ENCODE measurements at places on chromosomes 6 and 20. TPM values are rescaled to one million over a fixed set of nuclear protein-coding genes. Genes with fewer than 3 reads are reported as not detected.

DNA sequence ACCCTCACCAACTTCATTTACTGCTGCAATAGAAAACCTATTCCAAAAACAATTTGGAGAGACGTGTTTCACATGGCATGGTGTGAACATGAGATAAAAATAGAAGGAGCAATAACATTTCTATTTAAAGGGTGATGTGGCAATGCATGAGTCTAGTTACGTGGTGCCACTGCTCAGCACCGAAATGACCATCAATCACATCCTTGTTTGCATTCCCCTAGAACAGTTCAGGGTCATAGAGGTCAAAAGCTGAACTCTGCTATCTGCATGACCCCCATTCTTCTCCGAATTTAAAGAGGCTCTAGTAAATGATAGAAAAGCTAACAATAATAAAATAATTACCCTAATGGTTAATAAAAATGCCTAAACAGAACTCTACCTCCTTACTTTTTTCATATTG is 29.5 kb downstream of the ROS1 start:
- no peak overlapping the region for H3K27ac ChIP-seq
- H3K27me3 ChIP-seq = peaks cover 11% of the 10 kb centered on the region
- no peaks in the 10 kb centered on the region for H3K36me3 ChIP-seq
- no peak overlapping the region for H3K4me3 ChIP-seq
- no peak for DNase-seq

DNA sequence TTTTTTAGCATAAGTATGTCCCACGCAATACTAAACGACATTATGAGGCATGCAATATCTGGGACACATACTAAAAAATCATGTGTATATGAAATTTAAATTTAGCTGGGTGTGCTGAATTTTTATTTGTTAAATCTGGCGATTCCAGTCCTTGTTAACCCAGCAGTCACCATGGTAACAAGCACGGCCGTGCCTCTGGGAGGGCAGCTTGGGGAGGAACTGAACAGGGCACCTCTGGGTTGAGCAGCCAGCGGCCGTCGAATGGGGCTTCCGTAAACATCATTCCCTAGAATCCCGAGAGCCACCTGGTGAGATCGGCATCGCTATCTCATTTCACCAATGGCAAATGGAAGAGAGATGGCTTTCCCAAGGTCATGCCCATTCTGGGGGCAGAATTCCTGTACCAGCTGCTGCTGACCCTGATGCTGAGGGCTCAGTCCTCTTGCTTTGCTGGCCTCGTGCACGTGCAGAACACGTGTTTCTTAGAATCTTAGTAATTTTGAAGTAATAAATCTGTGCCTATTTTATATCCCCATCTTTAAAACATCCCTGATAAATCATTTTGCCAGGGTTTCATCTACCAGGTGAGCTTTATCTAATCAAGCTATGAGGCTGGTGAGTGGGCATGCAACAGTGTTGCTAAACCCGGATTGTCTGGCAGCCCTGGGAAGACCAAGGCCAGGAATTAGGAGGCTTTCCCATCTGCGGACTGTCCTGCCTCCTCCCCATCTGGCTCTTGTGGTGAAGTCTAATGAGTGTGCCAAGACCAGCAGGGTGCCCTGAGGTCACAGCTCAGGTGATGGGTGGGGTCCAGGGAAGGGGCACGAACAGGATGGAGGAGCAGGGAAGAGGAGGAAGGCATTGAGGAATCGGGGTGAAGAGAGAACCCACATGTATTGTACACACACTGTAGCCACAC is 85.1 kb downstream of the AGPAT4 start:
- H3K27me3 ChIP-seq = no peaks in the 10 kb centered on the region
- H3K36me3 ChIP-seq = peaks cover 15% of the 10 kb centered on the region
- DNase-seq = no peak
- H3K4me1 ChIP-seq = peaks cover 10% of the 10 kb centered on the region

GRCh38 chr6:129994410-129994809 is 24.0 kb upstream of the L3MBTL3 start:
- no peak overlapping the region for H3K27ac ChIP-seq
- peaks cover 7% of the 10 kb centered on the region for H3K4me1 ChIP-seq

GRCh38 chr6:151763303-151763702 is 44.2 kb upstream of the ESR1 start:
- no peak overlapping the region for H3K4me3 ChIP-seq
- no peaks in the 10 kb centered on the region for H3K27me3 ChIP-seq
- peak overlapping the region; percentile 37 for H3K27ac ChIP-seq
- H3K4me1 ChIP-seq = peaks cover 36% of the 10 kb centered on the region
- no peaks in the 10 kb centered on the region for H3K36me3 ChIP-seq
- no peak for DNase-seq

DNA sequence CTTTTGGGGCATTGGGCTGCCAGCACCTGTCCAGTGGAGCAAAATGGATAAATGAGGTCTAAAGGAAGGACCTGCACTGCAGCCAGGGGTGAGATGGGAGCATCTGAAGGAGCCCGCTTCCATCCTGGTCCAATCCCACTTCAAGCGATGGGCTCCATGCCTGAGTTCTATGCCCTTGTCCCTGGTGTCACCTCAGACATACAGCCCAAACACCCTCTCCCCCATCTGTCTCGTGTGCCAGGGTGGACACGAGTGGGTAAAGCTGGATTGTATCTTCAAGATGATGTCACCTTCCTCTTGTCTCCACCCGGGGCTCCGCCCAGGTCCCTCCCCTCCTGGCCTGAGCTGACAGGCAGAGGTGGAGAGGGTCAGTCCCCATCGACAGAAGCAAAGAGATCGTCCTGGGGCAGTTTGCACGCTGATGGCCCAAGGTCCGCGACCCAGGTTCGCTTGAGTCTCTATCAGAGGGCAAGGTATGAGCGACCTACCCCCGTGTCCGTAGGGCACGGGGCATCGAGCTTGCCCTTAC is 544 bp downstream of the SMIM29 start:
- peaks cover 3% of the 10 kb centered on the region for H3K27me3 ChIP-seq
- peaks cover 60% of the 10 kb centered on the region for H3K4me1 ChIP-seq
- peak overlapping the region; percentile 95 for H3K4me3 ChIP-seq
- peak; percentile 67 for DNase-seq
- H3K36me3 ChIP-seq = peaks cover 21% of the 10 kb centered on the region

GRCh38 chr6:132322398-132322797 is 78.9 kb downstream of the MOXD1 start:
- H3K27ac ChIP-seq = no peak overlapping the region
- H3K27me3 ChIP-seq = peaks cover 8% of the 10 kb centered on the region
- no peaks in the 10 kb centered on the region for H3K4me1 ChIP-seq
- no peak overlapping the region for H3K4me3 ChIP-seq
- no peaks in the 10 kb centered on the region for H3K36me3 ChIP-seq

- no peak overlapping the region for H3K4me3 ChIP-seq
- no peak for DNase-seq
- peaks cover 72% of the 10 kb centered on the region for H3K4me1 ChIP-seq
These were observed 166.9 kb downstream of the JARID2 start for GRCh38 chr6:15412767-15413166.

DNA sequence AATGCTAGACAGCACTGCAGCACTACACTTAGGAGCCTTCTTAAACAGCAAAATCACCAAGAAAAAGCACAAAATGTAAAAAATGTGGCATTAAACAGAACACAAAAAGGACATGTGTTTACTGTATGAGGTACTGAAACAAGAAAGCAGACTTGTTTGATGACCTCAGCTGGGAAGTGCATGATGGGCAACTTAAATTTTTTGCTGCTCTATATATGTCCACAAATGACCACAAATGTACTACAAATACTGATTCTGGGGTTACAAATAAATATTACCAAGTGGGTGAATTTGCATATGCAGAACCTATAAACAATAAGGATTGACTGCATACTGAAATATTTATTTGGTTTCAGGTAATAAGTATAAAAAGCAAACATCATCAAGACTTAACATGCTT is 13.1 kb downstream of the RAB23 start:
- H3K27me3 ChIP-seq = no peaks in the 10 kb centered on the region
- H3K36me3 ChIP-seq = no peaks in the 10 kb centered on the region
- H3K4me1 ChIP-seq = peaks cover 7% of the 10 kb centered on the region
- H3K27ac ChIP-seq = no peak overlapping the region

DNA sequence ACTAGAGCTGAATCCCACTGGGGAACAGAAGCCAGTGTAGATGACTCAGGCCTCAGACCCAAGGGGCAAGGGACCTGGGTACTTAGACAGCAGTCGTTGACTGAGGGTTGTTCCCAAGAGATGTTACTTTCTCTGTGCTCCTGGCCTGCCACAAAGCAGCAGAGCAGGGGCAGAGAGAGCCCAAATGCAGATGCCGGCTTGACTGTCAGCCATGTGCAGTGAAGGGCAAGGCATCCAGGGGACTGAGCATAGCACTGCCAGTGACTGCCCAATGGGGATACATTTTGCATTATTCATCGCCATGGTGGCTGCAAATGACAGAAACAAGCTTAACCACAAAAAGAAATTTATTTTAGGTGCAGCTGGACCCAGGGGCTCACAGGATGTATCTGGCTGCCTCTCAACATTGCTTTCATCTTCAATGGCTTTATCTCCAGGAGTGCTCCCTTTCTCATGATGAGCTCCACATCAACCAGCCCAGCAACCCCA is 7.6 kb upstream of the TP53RK start:
- no peak for DNase-seq
- H3K27ac ChIP-seq = no peak overlapping the region
- no peaks in the 10 kb centered on the region for H3K36me3 ChIP-seq
- H3K27me3 ChIP-seq = peaks cover 10% of the 10 kb centered on the region

DNA sequence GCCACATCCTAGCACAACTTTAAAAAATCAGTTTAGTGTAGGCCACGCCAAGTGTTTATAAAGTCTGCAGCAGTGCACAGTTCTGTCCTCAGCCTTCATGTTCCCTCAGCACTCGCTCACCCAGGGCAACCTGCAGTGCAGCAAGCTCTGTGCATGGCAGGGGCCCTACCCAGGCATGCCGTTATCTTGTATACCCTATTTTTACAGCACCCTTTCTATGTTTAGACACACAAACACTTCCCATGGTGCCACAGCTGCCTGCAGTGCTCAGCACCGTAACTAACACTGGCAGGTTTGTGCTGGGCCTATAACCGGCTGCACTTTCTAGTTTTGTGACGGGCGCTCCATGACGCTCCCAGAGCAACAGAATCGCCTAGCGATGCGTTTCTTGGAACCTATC is 43.8 kb downstream of the ZBTB46 start:
- peaks cover 5% of the 10 kb centered on the region for H3K27me3 ChIP-seq
- no peak overlapping the region for H3K27ac ChIP-seq
- H3K4me3 ChIP-seq = no peak overlapping the region
- DNase-seq = no peak
- H3K4me1 ChIP-seq = peaks cover 10% of the 10 kb centered on the region
- H3K36me3 ChIP-seq = no peaks in the 10 kb centered on the region

GRCh38 chr20:25587536-25587935 is 2.2 kb upstream of the NINL start:
- H3K4me3 ChIP-seq = no peak overlapping the region
- peaks cover 12% of the 10 kb centered on the region for H3K4me1 ChIP-seq
- H3K27me3 ChIP-seq = peaks cover 15% of the 10 kb centered on the region
- H3K27ac ChIP-seq = no peak overlapping the region

- DNase-seq = no peak
- H3K36me3 ChIP-seq = peaks cover 3% of the 10 kb centered on the region
- peak overlapping the region; percentile 3 for H3K27ac ChIP-seq
- H3K27me3 ChIP-seq = peaks cover 2% of the 10 kb centered on the region
- H3K4me1 ChIP-seq = peaks cover 46% of the 10 kb centered on the region
These were observed 118.9 kb downstream of the BACH2 start for GRCh38 chr6:90177544-90178383.

- peaks cover 13% of the 10 kb centered on the region for H3K4me1 ChIP-seq
- no peak for DNase-seq
- no peaks in the 10 kb centered on the region for H3K36me3 ChIP-seq
- peaks cover 3% of the 10 kb centered on the region for H3K27me3 ChIP-seq
- H3K4me3 ChIP-seq = no peak overlapping the region
- no peak overlapping the region for H3K27ac ChIP-seq
These were observed 95.9 kb downstream of the ANKRD6 start for GRCh38 chr6:89528866-89529265.

DNA sequence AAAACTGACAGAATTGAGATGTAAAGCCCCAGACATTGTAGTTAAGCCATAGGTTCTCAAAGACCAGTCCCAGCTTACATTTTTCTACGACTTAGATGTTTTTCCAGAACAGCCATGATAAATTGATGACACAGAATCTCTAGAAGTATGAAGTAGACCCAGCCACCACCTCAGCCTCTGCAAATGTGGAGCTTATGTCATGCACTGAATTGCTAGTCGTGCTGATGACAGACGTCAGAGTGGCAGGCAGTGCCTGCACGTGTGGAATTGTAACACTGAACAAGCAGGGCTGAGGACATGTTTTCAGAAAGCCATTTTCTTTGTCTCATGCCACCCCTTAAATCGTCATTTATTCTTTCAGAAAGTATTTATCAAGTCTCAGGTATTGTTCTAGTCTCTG is 72.4 kb upstream of the TMEM181 start:
- no peak overlapping the region for H3K27ac ChIP-seq
- H3K27me3 ChIP-seq = no peaks in the 10 kb centered on the region
- no peaks in the 10 kb centered on the region for H3K4me1 ChIP-seq
- DNase-seq = no peak

GRCh38 chr20:4853757-4854560 is 132.2 kb downstream of the PRND start:
- peaks cover 31% of the 10 kb centered on the region for H3K36me3 ChIP-seq
- DNase-seq = no peak
- no peak overlapping the region for H3K4me3 ChIP-seq
- no peaks in the 10 kb centered on the region for H3K27me3 ChIP-seq
- H3K27ac ChIP-seq = no peak overlapping the region

- H3K4me1 ChIP-seq = peaks cover 7% of the 10 kb centered on the region
- H3K36me3 ChIP-seq = peaks cover 30% of the 10 kb centered on the region
- H3K27me3 ChIP-seq = no peaks in the 10 kb centered on the region
- H3K4me3 ChIP-seq = no peak overlapping the region
These were observed 100.5 kb downstream of the LMBRD1 start for GRCh38 chr6:69696273-69696672.

DNA sequence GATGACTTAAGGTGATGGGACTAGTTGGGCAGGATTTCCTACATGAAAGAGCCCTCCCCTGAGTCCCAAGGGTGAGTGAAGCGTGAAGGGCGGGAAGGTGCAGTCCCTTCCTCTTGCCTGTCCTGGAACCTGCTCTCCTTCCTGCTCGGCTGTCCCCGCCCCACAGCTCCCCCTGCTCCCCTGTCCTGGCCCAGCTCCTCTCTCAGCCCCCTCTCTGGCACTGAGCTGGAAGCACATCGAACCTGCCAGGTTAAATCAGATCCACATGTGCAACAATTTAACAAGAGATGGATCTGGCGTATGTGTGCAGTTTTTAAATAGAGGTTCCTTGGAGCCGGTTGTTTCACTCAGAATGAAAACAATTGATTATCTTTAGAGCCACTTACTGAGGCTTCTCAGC is 95.0 kb downstream of the LRFN2 start:
- H3K4me1 ChIP-seq = no peaks in the 10 kb centered on the region
- H3K36me3 ChIP-seq = no peaks in the 10 kb centered on the region
- no peak overlapping the region for H3K4me3 ChIP-seq
- peaks cover 6% of the 10 kb centered on the region for H3K27me3 ChIP-seq

Gene MICB
- total RNA-seq = 62.9 TPM

Gene ZNF165
- 0.50 TPM for total RNA-seq

Gene PRKN
- total RNA-seq = 0.13 TPM

Gene SLC26A8
- not detected for total RNA-seq

Gene KIAA0408
- 12.2 TPM for total RNA-seq

Gene SDHAF4
- 9.8 TPM for total RNA-seq

Measured in activated CD4-positive, alpha-beta memory T cell treated with anti-CD3 and anti-CD28 coated beads, Interleukin-2, amount 10 ng/mL, durations not matched to agents 7 days and 5 days (primary cell).